ENCODE measurements at places on chromosomes 2 and 18.

DNA sequence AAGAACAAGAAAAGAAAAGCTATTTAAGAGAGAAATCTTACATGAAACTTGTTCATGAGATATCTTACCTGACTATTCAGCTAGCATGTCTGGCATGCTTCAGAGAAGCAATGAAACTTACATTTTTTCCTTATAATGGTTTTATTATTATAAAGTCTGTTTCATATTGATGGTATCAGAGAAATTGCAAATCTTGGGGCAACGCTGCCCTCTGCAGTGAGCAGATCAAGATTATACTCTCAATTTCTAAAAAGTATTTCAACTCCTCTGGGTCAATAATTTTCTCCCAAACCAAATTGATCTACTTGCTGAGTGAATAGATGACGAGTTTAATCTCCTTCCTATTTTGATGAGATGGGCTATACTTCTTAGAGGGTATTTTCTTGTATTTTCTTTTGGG, 235.6 kb downstream of the NUP35 start:
- no peak for DNase-seq

DNA sequence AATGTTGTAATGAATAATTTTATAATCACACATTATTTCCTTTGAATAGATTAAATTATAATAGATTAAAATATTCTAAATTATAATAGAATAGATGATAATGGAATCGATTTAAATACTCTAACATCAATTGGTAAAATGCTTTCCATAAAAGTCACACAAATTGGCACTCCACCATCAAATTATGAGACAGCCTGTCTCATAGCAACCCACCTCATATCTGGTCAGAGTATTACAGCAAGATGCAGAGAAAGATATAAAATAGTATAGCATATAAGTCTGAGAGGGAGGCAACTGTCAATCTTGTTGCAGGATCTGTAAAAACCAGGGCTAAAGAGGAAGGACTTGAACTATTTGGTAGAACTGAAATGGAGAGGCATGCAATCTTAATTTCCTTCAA, 98.4 kb upstream of the NCKAP5 start:
- no peak for DNase-seq

GRCh38 chr18:7635948-7636347, 68.8 kb downstream of the PTPRM start:
- no peak for DNase-seq

DNA sequence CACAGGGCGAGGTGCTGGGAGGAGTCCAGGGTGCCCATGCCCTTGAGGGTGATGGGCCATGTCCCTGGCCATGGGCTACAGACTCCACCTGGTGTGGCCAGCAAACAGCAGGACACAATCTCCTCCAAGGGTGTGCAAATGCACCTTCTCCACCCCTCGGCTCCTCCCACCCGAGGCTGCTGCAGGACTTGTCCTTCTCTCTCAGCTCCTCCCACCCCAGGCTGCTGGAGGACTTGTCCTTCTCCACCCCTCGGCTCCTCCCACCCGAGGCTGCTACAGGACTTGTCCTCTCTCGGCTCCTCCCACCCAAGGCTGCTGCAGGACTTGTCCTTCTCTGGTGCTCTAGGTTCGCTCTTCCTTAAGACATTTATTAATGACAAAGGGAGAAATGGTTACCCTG, 57.3 kb upstream of the SNTG2 start:
- DNase-seq: no peak

DNA sequence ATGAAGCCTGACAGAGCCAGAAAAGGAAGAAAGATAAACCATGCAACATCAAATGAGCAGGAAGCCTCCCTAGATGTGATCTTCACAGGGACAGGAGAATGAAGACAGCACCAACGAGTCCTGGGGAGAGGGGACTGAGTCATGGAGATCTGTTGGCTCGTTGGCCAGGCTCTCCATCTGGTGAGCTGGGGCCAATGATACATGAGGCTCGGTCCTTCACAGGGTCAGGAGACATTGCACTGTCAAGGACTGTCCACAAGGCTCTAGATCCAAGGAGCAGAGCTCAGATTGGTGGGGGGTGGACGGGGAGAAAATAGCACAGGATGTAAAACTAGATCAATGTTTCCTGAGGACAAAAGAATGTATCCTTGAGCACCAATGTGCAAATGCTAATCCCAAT, 735 bp downstream of the CD207 start:
- DNase-seq: no peak

GRCh38 chr18:6031002-6031401, 135.7 kb upstream of the TMEM200C start:
- DNase-seq: no peak
